ENCODE measurements at places on chromosomes 5 and 9.

DNA sequence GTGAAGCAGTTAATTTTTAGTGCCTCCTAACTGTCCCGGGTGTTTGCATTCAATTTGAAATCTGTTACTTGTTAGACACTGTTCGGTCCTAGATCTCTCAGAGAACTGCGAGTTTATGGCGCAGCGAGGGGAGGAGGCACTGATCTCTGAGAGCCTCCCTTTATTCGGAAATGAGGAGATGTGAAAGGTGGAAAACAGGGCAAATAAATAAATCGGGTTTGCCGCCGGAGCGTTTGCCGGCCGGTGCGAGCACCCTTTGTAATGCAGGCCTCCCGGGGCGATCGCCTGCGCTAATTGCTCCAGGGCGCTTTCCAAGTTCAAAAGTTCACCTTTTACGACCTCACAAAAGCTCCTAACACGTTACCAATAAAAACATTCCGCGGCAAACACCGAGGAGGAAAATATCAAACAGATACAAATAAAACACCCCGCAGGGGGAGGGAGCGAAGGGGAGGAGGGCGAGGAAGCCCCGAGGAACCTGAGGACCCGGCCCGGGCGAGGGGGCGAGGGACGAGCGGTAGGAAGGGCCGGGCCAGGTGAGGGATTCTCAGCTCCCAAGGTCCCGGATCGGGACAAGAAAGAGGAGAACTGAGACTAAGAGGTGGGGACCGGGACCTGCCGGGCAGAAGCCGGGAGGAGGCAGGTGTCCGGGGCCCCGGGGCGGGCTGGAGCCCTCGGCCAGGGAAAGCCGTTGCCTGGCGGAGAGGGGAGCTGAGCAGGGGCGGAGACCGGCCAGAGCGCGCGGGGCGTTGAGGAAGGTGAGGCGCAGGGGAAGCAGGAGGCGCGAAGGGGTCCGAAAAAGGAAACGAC is 1.4 kb downstream of the NR6A1 start:
- no peak for DNase-seq

DNA sequence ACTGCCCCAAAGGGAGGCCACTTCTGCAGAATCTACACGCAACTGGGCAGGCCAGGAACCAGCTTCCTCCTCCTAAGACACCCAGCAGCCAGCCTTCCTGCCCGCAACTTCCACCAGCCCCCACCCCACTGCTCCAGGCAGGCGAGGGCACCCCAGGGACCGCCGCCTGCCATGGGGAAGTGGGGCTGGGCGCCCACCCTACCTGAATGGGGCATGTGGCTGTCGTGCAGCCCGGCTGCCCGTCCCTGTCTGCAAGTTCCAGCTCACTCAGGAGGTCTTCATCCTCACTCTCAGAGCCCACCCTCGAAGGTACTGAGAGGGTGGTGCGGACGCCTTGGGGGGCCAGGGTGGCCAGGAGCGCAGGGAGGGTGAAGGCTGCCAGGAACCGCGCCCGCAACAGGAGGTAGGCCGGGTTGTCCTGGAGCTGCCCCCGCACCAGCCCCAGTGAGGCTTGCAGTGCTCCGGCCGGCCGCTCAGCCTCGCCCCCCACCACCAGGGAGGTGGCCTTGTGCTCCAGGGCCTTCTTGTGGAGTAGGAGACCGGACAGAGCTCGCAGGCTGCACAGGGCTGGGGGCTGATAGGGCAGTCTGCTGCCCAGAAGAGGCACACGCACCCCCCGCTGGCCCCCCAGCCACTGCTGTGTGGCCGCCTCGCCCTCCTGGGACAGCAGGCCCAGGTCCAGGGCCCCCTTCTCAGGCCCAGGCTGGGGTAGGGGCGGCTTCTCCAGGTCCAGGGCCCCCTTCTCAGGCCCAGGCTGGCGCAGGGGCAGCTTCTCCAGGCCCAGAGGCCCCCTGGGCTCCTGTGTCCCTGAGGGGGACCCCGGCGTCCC is 4.1 kb upstream of the CARD9 start:
- DNase-seq, result no peak

DNA sequence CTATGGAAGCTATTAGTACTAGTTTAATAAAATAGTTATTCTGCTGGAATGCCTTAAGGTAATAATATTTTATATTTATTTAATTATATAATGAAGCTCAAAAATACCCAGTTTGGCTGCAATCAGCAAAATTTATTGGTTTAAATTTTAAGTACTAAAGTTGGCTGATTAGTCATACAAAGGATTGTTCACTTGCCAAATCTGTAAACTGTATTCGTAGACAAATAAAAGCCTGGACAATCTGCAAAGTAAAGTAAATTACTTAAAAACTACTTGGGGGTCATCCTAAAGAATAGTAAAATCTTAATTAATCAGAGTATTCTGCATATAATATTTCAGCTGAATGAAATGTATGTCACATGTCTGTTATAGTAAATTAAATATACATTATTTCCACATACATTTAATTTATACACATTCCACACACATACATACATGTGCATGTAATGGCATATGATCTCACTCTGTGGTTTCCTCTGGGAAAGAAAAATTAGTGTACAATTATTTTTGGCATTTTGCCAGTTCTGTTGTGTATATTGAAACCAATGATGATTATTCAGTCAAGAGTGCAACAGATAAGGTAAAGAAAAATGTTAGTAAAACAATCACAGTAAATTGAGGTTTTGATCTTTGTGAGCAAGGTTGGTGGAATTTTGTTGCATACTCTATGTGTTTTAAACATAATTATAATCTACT is 455.9 kb downstream of the CDH9 start:
- DNase-seq, result no peak

GRCh38 chr9:83629433-83630104 is 6.6 kb downstream of the IDNK start:
- no peak for DNase-seq

- DNase-seq, result no peak
Measured at GRCh38 chr9:105651806-105652205, 10.5 kb upstream of the TAL2 start.

DNA sequence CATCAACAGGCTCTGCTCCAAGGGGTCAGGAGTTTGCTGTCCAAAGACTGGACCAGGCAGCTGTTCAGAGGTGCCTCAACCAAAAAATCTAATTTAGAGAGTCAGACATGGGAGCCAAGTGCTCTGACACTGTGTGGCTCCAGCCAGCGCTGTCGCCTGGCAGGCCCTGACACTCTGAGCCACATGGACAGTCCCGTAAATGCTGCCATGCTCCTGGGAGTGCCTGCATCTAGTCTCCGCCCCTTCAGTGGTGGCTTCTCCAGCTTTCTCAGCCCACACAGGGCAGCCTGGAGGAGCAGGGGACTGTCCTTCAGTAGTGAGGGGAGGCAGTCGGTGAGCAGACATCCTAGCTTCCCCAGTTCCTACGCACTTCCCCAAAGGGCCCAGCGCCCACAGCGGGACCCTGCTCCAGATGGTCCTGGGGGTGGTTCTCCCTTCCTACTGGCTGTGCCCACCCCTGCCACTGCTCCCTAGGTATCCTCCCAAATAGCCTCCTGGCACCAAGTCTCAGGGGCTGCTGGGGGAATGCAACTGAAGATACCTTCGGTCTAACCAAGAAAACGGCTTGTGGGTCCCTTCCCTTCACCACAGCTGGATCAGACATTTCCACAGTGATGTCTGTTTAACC is 72.3 kb downstream of the SHC3 start:
- DNase-seq, result no peak

GRCh38 chr5:151492729-151493128 is 45.3 kb downstream of the SLC36A1 start:
- no peak for DNase-seq

Data from GM20000 (cell line).